H1 (cell line): ENCODE measurements at places on chromosomes 13 and 19.

GRCh38 chr19:1763648-1764639 is 10.6 kb downstream of the ONECUT3 start:
- H3K4me3 ChIP-seq: no peak overlapping the region
- peaks cover 89% of the 10 kb centered on the region for H3K27me3 ChIP-seq
- no peak for DNase-seq
- H3K27ac ChIP-seq: no peak overlapping the region

- H3K36me3 ChIP-seq: no peaks in the 10 kb centered on the region
- DNase-seq: no peak
- no peak overlapping the region for H3K27ac ChIP-seq
- no peaks in the 10 kb centered on the region for H3K4me1 ChIP-seq
- H3K4me3 ChIP-seq: no peak overlapping the region
- no peaks in the 10 kb centered on the region for H3K27me3 ChIP-seq
Measured at GRCh38 chr13:30294004-30294403, 13.3 kb downstream of the KATNAL1 start.

DNA sequence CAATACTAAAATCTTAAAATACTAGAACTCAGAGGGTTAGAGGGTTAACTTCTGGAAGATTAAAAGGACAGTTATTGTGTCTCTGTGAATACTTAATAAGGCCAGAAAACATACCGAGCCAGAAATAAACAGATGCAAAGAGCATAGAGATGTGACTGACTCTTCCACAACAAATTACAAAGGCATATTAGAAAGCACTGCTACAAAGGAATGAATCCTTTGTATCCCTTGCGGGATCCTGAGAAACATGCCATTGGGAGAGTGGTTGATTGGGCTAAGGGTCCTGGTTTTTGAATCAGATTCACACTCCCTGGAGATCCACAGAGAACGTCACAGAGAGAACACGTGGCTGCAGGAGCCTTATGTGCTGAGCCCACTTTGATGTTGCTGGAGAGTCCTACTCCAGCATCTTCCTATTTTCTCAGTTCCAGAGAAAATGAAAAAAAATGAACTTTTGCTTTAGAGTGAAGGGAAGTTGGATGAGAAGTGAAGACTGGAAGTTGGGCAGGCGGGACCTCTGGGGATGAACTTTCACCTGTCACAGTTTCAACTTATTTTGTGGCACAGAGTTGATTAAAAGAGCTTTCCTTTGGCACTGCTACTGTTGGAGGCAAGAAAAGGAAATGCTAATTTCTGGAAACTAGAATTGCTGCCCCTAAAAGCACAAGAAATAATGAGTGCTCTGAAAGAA is 309.9 kb downstream of the DCT start:
- no peaks in the 10 kb centered on the region for H3K27me3 ChIP-seq
- H3K27ac ChIP-seq: no peak overlapping the region
- H3K4me1 ChIP-seq: peaks cover 4% of the 10 kb centered on the region
- no peak for DNase-seq

- no peak for DNase-seq
- no peaks in the 10 kb centered on the region for H3K4me1 ChIP-seq
- no peaks in the 10 kb centered on the region for H3K27me3 ChIP-seq
- H3K27ac ChIP-seq: no peak overlapping the region
Measured at GRCh38 chr19:30144242-30144758, 202.3 kb downstream of the URI1 start.

DNA sequence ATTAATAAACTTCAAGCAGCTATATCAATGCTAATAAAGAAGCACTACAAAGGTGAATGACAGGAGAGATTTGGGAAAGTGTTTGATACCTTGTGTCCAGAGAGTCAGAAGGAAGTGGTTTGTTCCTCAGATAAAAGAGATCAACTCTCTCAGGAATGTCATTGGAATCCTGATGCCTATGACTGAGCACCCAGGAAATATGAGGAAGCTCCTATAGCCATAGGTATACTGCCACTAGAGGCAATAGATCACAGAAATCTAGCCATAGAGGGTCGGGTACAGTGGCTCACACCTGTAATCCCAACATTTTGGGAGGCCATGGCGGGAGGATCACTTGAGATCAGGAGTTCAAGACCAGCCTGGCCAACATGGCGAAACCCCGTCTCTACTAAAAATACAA is 612.6 kb downstream of the DACH1 start:
- H3K4me1 ChIP-seq: no peaks in the 10 kb centered on the region
- H3K36me3 ChIP-seq: no peaks in the 10 kb centered on the region
- H3K4me3 ChIP-seq: no peak overlapping the region
- no peaks in the 10 kb centered on the region for H3K27me3 ChIP-seq

GRCh38 chr19:1264801-1265614 is 4.1 kb upstream of the CIRBP start:
- H3K27ac ChIP-seq: peak overlapping the region; percentile 65; the same call in 1 of the 2 replicates
- H3K4me1 ChIP-seq: no peaks in the 10 kb centered on the region
- no peak overlapping the region for H3K4me3 ChIP-seq
- peaks cover 10% of the 10 kb centered on the region for H3K27me3 ChIP-seq
- H3K36me3 ChIP-seq: no peaks in the 10 kb centered on the region
